NCI-H2029 treated with DMSO at 0.1 percent for 48 hours (cell line): ENCODE measurements at places on chromosomes 13 and 19.

GRCh38 chr13:110306340-110306959, 507 bp downstream of the COL4A1 start:
- DNase-seq, result no peak

DNA sequence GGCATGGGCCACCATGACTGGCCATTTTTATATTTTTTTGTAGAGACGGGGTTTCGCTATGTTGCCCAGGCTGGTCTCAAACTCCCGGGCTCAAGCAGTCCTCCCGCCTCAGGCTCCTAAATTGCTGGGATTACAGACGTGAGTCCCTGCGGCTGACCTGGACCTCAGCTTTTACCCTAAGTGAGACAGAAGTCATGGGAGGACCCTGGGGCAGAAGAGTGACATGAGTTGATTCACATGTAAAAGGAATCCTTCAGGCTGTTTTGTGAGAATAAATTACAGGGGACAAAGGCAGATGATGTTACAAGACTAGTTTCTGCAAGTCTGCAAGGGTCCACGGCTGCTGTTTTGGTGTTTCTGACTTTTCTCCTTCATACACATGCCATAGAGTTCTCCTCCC, 2.6 kb upstream of the BCAM start:
- DNase-seq, result no peak

DNA sequence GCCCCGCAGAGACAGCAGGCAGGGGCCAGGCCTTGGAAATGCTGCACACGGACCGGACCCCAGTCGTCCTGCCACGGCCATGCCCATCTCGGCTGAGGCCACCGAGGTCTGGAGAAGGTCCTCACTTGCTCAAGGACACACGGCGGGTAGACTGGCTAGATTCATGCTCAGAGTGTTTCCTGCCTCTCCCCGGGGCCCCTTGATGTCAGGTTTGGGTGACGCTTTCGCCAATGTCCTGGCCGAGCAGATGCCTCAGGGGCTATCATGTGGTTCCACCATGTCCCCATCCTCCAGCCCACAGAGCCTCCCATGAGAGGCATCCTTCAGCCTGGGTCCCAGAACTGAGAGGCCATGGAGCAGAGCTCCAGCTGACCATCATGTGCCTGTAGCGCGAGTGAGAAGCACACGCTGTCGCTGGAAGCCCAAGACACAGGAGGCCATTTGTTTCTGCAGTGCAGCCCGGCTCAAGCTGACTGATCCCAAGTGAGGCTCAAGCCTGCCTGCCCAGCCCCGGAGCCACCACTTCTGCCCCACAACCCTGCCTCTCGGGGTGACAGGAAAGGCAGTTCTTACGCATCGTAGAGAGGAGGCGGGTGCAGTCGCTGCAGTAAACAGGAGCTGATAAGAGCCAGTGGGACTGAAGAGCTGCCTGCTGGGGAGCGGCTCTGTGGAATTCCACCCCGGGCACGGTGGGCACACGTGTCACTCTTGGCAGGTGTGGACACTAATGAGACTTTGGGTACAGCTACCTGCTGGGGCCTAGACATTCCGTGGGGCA, 53.9 kb upstream of the GAS6 start:
- no peak for DNase-seq

GRCh38 chr19:13122980-13123957, 5.2 kb downstream of the NACC1 start:
- DNase-seq, result no peak

GRCh38 chr13:46593398-46593797, 40.4 kb downstream of the LRCH1 start:
- DNase-seq, result no peak
